ENCODE measurements at places on chromosomes 7 and 10.

GRCh38 chr10:22993314-22993713 lies 65.5 kb downstream of the ARMC3 start:
- no peak for DNase-seq

GRCh38 chr10:17673471-17674061 lies 29.6 kb downstream of the STAM start:
- DNase-seq: no peak

DNA sequence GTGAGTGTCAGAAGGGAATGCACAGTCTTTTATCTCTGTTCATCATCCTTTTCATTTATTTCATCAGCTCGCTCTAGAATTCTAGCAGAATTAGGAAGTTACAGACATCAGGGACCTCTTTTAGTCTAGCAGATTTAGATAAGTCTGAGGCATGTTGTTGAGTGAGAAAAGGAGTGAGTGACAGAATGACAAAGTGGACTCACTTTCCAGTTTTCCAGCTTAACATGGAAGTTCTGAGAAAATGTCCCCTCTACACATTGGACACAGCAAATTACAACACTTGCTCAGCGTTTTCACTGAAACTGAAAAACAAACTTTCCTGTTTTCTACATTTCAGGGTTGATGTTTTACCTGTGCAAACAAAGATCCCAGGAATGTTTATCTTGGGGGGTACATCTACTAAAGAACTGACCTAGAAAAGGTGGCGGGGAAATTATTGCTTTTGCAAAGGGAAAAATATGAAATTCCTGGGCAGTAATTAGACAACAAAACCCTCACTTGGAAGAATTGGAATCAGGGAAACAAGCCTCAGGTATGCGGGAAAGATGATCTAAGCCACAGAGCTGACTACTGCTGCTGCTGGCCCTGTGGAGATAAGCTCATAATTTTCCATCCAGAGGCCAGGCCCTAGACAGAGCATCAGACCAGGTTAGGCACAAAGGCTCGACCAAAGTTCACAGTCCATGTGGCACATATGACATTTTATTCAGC lies 14.6 kb upstream of the CYP3A5 start:
- no peak for DNase-seq

- DNase-seq: no peak
Observed at GRCh38 chr10:16242859-16243613, 193.8 kb upstream of the PTER start.

- DNase-seq: no peak
Observed at GRCh38 chr7:100887516-100888290, 1.8 kb downstream of the UFSP1 start.

DNA sequence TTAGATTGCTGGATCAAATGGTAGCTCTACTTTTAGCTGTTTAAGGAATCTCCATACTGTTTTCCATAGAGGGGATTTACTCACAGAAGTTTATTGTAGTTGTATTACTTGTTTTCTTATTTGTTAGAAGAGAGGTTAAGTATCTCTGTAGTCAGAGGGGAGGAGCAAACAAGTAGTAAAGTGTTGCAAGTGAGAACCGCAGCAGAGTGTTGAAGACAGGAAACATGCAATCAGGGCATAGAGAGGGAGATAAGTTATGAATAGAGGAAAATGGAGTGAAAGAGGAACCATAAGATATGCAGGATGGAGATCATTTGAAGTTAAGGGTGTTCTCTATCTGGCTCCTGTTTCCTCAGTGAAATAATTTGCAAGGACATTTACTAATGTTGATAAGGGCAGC lies 331.4 kb upstream of the TMEM229A start:
- DNase-seq: no peak

GRCh38 chr10:96311180-96311715 lies 7.0 kb downstream of the DNTT start:
- DNase-seq: no peak

DNA sequence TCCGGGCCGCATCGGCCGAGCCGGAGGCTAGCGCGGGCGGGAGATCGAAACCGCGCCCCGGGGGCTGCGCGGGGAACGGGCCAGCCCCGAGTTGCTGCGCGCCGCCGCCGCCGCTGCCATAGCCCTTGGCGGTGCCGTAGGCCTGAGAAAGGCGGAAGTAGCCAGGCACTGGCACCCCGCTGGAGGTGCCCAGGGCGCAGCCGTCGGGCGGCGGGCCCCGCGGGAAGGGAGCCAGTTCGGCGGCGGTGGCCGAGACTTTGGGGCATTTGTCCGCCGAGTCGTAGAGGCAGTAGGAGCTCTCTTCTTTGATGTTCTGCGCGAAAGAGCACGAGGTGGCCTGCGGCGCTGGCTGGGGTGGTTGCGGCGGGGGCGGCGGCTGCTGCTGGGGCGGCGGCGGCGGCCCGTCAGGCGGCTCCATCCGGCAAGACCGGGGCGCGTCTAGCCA lies 587 bp downstream of the HOXA10 start:
- DNase-seq: no peak

- DNase-seq: no peak
Observed at GRCh38 chr7:65992526-65992925, 10.5 kb upstream of the GUSB start.

DNA sequence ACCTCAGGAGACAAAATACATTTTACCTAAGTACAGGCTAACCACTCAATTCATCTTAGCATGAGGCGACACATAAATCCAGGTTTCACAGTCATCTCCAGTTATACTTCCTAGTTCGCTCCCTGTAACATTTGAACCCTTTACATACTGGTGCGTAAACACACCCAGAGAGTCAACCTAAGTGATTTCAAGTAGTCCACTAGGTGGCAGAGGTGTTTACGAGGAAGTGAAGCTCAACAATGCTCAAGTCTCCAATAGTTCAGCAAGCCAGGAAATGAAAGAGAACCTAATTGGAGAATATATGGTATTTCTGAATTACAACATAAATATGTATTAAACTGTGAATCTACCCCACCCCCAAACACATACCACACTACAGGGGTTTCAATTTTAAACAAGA lies 76.3 kb upstream of the ABCB5 start:
- DNase-seq: no peak

DNA sequence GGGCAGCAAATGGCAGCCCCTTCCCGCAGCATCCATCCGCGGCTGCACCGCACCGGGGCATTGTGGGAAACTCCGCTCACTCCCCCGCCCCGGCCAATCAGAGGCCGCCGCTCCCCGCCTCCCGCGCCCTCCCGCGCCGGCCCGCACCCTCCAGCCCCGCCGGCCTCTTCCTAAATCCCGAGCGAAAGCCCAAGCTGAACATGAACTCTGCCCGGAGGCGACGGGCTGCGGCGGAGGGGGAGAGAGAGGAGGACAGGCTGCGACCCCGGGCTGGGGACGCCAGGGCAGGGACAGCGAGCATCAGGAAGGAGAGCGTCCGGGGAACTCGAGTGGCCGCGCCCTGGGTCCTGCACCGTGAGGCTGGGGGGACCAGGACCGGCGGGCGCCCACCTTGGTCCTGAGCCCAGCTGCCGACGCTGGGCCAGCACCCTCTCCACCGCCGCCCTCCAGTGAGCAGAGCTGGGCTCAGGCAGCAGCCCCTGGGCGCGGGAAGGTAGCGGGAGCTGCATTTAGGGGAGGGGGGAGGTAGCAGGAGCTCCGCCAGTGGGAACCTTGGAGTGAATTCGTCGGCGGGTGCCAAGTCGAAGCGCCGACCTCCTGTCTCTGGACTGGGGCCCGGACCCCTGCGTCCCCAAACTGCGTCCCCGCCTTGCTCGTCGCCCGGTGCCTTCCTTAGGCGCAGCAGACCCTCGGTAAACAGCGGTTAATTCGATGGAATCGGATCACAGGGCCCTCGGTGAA lies at the start of gene DGKI:
Gene DGKI, minus strand, starts transcription at position 148 of the 741 bp plus-strand sequence.
- DNase-seq: no peak

- DNase-seq: no peak
Observed at GRCh38 chr7:157208571-157209413, 70.1 kb downstream of the UBE3C start.

DNA sequence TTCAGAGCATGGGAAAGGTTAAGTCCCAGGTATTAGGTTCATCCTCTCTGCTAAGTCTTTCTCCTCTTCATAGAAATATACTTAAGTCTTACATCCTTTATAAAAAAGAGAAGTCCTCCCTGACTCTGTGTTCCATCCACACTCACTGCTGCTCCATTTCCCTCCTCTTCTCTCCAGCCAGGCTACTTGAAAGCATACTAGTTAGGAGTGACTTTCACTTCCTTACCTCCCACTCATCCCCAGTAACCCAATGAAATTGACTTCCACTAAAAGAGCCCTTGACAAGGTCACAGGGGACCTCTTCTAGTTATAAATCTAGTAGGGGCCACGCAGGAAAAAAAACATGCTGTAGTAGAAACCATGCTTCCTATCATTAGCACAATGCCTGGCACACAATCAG lies 133.1 kb upstream of the AGK start:
- DNase-seq: no peak

DNA sequence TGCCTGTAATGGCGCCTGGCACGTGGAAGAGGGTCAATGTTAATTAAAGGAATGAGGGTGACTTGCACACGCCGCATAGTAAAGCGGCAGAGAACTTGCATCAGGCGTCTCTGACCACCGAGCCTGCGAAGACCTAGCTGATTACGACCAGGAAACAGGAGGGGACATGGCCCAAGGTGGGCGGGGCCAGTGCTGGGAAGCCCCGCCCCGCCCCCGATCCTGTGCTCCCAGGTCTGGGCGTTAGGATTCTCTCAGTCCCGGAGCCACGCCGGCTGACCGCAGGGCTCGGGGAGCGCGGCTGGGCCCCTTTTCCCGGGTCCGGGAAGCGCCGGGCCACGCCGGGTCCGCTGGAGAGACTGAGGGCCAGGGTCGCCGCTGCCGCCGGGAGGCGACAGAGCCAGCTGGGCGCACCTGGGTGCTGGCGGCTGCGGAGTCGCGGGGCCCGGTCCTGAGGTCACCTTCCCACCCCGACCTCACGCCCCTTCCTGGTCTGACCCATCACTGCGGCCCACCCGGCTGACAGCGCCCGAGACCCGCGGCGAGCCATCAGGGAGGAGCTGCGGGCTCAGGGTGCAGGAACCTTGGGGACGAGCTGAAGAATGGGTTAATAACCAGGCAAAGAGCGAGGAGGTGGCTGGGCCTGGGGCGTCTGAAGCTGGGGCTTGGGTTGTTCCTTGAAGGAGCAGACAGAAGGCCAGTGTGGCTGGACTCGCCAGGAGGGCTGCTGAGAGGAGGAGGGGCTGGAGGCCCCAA lies 23.0 kb upstream of the GRID1 start:
- no peak for DNase-seq

DNA sequence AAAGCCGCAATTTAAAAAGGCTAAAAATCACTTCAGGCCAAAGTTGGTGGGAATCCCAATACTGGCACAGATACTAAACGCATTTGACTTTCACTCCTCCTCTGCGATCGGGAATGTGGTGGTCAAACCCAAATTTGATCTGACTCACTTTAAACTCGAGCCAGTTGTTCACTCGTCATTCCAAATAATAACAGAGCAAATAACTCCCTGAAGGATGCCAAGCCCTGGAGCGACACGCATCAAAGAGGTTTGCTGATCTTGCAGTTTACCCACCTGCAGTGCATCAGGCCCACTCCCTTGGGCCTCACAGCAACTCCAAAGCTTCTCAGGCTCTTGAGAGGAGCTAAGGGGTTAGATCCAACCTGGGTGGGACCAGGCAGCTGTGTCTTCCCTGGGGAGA lies 12.2 kb downstream of the PTN start:
- DNase-seq: no peak

DNA sequence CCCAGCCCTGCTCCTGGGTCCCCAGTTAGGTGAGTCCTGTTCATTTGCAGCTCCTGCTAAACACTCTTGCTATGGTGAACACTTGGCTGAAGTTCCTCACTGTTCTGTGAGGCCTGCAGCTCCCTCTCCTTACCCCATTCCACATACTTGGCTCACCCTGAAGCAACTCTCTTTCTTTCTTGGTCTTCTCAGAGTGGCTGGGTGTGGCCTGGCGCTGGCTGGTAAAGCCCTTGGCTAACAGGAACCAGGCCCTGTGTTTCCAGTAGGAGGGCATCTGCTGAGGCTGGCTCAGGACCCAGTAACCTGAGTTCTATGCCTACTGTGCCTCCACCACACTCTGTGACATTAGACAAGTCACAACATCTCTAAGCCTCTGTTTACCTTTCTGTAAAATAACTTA lies 53.1 kb upstream of the COL13A1 start:
- DNase-seq: no peak

GRCh38 chr10:87925570-87925969 lies 62.1 kb downstream of the PTEN start:
- DNase-seq: no peak

- no peak for DNase-seq
Observed at GRCh38 chr10:75066271-75066670, 45.2 kb upstream of the SAMD8 start.

- DNase-seq: no peak
Observed at GRCh38 chr10:604716-605631, 84.5 kb downstream of the DIP2C start.

All from activated gamma-delta T cell treated with anti-CD3 and anti-CD28 coated beads, Interleukin-2, amount 50 U/mL, for 16 hours (primary cell).